ENCODE measurements at places on chromosomes 13 and 19.

GRCh38 chr13:30857018-30857417 is 49.1 kb upstream of the MEDAG start:
- DNase-seq: no peak

- no peak for DNase-seq
These were observed 35.6 kb upstream of the PSPC1 start for GRCh38 chr13:19818223-19818842.

GRCh38 chr13:105918842-105919741 is 616.4 kb downstream of the EFNB2 start:
- no peak for DNase-seq

GRCh38 chr19:57888560-57889231 is at the start of gene ZNF814:
Gene ZNF814, minus strand, starts transcription at chr19:57889037. Its CDS starts 235 bp downstream, at chr19:57888802.
- no peak for DNase-seq

GRCh38 chr13:27962128-27962841 is 6.8 kb downstream of the CDX2 start:
- no peak for DNase-seq

DNA sequence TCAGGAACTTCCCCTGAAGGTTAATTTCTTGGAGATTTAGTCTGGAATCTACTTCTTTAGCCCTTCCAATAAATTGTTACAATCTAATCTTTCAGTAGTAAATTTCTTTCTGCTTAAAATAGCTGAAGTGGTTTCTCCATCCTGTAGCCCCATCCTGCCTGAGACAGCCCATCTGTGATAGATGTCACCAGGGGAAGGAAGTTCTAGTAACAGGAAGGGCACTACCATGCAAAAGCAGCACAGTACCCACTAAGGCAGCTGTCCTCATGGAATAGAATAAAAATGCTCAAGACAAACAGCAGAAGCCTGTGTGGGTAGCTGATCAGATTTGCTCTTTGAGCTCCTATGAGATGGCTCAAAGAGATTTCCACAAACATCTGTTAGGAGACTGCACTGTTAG is 1036.5 kb downstream of the SLITRK5 start:
- peak; percentile 5 for DNase-seq

- no peak for DNase-seq
These were observed 3.0 kb upstream of the CEACAM1 start for GRCh38 chr19:42531313-42531712.

DNA sequence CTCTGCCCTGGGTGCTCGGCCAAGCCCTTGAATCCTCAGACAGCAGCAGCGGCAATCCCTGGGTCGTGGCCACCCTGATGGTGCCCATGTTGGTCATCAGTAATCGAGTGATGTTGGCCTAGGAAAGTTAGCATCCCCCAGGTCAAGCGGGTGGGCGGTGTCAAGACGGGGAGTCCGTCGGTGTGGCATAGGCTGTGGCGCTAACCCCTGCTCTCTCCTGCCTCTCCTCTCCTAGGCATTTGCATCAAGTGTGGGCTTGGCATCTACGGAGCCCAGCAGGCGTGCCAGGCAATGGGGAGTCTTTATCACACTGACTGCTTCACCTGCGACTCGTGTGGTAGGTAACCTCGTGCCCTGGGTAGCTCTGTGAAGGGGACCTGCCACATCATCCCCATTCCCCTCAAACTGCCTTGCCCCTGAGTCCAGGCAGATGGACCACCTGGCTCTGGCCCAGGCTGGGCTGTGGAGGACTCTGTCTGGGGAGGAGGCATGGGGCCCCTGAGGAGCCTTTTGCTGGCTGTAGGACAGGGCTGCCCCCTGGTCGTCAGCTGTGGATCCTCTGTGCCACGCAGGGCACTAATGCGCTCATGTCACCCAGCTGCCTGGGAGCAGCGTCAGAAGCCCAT is 8.7 kb downstream of the WTIP start:
- no peak for DNase-seq

- no peak for DNase-seq
These were observed 56.6 kb downstream of the COL4A1 start for GRCh38 chr13:110250258-110250891.

DNA sequence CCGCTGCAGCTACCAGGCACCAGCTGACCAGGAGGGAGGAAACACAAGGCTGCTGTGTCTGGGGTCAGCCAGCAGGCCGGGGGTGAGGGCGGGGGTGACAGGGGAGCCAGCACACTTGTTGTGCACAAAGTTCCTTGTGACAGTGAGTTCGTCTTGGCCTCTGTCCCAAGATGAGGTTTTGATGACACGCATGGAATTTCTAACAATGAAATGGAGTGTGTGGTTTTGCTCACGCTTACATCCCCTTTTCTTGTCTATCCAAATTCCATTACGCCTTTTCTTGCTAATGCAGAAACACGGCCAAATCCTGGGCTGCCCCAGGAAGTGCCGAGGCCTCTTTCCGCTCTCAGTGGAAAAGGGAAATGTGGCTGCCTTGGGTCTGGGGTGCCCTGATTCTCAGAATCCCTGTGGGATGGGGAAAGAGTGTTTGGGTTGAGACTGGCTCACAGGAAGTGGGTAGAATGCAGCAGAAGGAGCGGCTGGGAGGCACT is 73.8 kb downstream of the GADD45B start:
- DNase-seq: peak; percentile 93

- no peak for DNase-seq
These were observed 219.4 kb downstream of the NHLRC3 start for GRCh38 chr13:39257642-39258041.

DNA sequence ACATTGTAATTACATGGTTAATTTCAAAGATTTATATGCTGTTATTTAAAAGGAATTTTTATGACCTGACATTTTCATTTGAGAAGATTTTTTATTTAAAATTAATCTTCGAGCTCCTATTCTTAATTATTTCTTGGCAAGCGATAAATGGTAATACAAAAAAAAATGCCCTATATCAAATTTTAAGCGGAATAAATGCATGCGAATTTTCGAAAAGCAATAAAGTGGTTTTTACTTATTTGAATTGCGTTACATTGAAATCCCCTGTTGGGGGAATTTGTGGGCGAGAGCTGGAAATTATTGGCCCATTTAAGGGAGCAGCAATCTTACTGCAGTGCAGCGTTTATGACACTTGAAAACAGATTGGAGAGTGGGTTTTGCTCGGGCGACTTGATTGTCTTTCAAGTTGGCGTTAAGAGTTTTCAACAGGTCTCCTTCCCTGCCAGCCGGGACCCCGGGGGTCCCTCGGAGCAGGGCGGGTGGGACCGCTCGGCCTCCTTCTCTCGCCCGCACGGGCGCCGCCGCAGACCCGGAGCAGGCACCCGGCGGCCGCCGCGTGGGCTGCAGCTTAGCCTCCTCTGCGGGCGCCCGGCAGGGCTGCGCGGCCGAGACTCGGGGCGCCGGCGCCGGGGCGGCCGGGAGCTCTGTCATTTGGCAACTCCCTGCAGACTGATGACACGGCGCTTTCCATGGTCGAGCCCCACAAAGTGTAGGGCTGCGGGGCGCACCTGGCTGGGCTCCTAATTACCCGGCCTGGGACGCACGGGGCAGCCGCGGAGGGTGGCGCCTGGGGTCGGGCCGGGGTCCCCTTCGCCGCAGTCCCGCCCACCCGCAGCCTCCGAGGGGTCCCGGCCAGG is 255.1 kb upstream of the SOX21 start:
- DNase-seq: peak; percentile 34

DNA sequence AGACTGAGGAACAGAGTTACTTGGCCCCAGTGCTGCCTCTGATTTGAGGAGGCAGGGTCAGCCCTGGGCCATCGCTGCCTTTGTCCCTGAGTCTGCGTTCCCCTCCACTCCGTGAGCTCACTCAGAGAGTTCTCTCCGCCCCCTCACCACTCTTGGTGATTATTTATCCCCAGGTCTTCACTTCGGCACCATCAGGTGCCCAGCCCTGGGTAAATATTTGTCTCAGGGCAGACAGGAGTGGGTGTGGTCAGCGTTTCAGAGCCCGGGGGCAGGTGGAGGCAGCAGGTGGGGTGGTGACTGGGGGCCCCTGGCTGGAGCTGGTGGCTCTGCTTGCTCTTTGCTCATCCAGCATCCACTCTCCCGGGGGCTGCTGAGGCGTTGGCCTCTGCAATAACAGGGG is 20.6 kb downstream of the PPP1R37 start:
- DNase-seq: no peak
